Left ventricle myocardium superior (tissue), 1 donor: ENCODE measurements at places on chromosomes 2 and 18. TPM values are rescaled to one million over a fixed set of nuclear protein-coding genes. Genes with fewer than 3 reads are reported as not detected.

- DNase-seq, result no peak
Observed at GRCh38 chr18:67771271-67771670, 254.8 kb upstream of the DSEL start.

GRCh38 chr18:46321955-46322354 is 217.8 kb downstream of the HAUS1 start:
- no peak for DNase-seq

DNA sequence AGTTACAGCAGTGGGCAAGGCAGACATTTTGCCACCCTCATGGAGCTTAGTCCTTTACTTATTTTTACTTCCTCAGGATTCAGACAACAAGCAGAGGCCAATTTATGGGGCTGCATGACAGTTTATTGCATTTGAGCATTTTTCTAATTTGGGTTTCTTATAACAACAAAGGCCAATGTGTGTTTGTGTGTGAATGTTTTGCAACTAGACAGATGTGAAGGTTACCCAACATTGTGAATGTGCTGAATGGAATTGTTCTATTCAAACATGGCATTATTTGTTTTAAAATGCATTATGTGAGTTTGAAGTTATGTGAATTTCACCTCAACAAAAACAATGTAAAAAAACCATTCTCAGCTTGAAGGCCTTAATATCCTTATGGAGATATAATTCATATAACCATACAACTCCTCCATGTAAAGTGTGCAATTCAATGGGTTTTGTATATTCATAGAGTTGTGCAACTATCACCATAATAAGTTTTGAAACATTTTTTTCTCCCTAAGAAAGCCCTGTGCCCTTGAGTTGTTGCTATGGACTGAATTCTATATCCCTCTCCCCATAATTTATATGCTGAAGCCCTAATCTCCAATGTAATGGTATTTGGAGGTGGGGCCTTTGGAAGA is 57.3 kb downstream of the CCDC195 start:
- DNase-seq, result no peak

- DNase-seq, result no peak
Observed at GRCh38 chr2:45707006-45707405, 55.5 kb downstream of the PRKCE start.

GRCh38 chr2:127624320-127624755 is 21.6 kb upstream of the GPR17 start:
- DNase-seq, result no peak

DNA sequence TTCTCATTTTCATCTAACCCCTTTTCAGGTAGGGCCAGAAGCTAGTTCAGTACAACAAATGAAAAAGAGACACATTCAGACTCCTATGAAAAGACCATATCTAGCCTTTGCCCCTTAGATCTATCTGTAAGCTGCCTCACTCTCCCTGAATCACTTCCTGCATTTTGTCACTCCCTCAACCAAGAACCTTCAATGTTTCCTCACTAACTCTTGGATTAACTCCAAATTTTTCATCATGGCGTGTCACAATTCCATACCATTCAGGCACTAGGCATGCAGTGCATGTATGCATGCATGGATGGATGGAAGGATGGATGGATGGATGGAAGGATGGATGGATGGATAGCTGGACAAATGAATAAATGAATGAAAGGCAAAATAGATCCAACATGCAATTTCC is 356.9 kb downstream of the TNS1 start:
- DNase-seq, result no peak

- no peak for DNase-seq
Observed at GRCh38 chr2:159230145-159230877, 56.2 kb downstream of the WDSUB1 start.

GRCh38 chr18:5237723-5238370 is 40.8 kb upstream of the AKAIN1 start:
- DNase-seq, result peak; percentile 93

- no peak for DNase-seq
Observed at GRCh38 chr18:35112696-35113095, 71.5 kb downstream of the MAPRE2 start.

GRCh38 chr2:109128616-109129355 is at the start of gene SH3RF3:
Gene SH3RF3 (plus strand): TSS chr2:109129205.
- DNase-seq, result peak; percentile 74

DNA sequence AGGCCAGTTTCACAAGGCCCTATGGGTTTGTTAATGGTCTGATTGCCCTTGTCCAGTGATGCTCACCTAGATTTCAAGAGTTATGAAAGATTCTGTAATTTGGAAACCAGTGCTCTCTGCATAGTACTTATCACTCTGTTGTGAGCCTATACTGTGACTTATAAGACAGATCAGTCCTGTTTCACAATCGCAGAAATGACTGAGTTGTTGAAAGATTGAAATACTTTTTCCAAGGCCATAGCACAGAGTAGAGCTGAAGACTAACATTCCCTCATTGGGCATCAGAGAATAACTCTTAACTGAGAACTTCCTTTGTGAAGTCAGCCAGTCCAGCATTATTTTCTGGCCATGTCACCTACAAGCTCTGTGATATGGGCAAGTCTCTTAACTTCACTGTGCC is 44.0 kb downstream of the CCDC85A start:
- no peak for DNase-seq

DNA sequence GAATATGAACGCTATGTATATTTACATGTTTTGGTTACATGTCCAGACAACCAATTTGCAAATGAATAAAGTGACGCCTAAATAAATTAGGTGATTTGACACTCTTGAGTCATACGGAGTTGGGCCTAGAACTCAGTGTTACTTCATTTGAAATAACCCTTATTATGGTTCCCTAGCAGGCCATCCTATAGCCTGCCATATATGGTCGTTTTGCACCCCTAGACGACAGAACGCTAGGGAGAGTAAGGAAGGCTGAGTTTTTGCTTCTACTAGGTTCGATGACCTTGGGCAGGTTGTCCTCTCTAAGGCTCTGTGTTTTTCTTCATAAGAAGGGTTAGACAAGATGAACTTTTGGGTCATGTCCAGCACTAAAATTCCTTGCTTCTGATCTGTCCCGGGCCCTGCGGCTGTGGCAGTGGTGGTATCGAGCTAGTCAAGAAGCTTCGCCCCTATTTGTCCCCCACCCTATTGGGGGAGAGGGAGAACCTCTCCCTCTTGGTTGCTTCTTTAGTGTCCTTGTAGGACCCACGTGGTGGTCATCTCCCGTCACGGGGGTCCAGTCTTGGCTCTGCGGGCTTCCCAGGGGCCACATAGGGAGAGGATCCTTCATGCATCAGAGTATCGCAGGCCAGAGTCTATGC is 574 bp upstream of the EML4 start:
- DNase-seq, result no peak

DNA sequence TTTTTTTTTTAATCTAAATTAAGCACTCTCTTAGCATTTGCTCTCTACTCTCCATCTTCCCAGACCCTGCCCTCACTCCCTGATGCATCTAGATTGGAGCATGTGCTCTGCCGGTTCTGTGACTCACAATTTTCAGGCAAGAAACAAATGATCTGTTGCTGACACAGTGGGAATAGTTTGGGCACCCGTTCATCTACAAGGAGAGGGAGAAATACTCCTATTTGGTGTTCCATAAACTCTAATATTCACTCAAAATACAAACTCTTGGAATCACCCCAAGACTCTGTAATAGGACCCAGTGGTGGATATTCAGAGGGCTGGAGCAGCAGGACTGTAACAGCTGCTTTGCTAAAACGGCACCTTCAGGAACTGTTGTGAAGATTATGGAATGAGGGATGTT is 37.1 kb upstream of the LINC00305 start:
- DNase-seq, result no peak

DNA sequence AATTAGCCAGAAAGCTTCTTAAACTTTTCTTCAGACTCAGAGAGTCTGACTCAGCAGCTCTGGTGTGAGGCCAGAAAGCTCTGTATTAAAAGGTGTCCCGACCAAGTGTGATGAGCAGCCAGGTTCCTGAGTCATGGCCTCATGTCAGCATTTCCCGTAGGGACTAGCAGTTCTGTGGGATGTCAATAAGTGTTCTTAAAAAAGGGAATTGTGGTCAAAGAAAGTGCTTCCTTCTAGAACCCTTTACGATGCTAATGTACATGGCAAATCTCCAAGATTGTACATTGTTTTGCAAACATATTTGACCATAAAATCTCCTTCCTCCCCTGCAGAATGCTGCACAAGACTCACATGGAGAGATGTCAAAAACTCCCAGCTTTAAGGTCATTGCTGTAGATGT is 80.1 kb downstream of the PLA2R1 start:
- DNase-seq, result no peak

DNA sequence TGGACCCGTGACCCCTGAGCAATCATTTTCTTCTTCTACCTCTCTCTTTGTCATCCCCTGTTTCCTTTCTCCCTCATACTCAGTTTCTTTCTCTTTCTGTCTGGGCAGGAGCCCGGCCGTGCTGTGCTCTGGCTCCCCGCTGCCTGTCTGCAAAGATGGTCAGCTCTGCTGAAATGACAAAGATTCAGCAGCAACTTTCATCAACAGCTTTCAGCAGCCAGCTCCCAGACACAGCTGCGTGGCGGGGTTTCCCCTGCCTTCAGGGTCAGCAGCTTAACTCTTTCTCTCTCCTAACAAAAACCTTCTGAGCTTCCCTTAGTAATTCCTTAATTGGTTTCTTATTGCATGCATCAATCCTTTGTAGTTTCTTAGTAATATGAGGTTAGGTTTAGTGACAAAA is 1234.4 kb downstream of the CNTNAP5 start:
- no peak for DNase-seq

GRCh38 chr2:238407566-238407965 is 19.2 kb upstream of the ASB1 start:
- no peak for DNase-seq

GRCh38 chr2:122210898-122211856 is 455.7 kb downstream of the TSN start:
- DNase-seq, result no peak

GRCh38 chr18:46278481-46279465 is 174.6 kb downstream of the HAUS1 start:
- DNase-seq, result no peak

DNA sequence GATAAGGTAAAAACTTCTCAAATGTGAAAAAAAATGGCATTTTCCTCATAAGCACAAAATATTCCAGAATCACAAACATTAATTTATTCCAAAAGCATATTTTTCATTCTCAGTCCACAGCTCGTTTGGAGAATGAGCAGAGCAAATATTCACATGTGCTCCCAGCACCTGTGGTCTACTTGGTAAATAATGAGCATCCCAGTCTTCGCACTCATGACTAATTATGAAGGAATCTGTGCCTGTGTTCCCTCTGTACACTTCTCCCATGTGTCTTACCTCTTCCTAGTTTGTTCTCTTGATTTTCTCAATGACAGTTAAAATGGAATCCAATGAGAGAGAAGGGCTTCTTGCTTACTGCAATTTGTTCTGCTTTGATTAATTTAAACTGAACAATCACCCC is 671.0 kb upstream of the SOX11 start:
- no peak for DNase-seq

DNA sequence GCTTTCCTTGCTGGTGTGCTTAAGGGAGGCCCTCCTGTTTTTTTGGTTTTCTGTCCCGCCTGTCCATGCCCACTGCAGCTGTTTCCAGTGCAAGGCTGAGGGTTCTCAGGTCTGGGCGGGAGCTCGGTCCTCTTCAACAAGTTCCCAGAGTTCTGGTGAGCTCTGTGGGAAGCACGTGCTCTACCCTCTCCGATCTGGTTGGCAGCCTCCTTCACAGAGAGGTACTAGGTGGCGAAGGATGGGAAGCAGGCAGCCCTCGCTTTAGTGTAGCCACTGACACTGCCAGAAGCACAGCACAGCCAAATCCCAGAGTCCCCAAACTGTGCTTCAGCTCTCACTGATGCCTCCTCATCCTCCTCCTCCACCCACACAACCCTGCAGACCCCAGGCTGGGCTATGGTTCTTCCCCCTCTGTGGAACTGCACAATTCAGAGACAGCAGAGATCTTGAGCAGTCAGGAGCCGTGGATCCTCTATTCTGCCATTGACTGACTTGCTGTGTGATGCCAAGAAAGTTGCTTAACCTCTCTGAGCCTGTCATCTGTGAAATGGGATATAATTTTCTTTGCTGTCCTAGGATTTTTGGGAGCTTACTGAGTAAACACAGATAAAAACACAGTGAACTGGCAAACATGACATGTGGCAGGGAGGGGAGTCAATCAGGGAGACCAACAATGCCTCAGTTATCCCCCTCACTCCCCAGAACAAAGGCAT is 157.3 kb downstream of the MSH2 start:
- peak; percentile 62 for DNase-seq

- peak; percentile 73 for DNase-seq
Observed at GRCh38 chr2:237673130-237674001, 46.0 kb downstream of the LRRFIP1 start.

DNA sequence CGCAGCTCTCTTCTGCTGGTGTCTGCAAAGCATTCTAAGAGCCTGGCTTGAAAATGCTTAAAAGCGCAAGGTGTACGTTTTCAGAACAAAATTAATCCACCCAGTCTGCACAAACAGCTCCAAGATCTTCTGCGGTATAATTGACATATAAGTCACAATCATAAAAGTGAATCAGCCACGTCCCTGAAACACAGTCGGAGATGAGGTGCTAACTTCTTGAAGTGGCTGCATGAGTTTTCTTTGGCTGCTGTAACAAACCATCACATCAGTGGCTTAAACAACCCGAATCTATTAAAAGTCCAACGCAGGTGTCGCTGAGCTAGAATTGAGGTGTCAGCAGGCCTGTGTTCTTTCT is 32.6 kb downstream of the ARL4C start:
- no peak for DNase-seq

GRCh38 chr2:120587279-120587996 is 148.2 kb upstream of the GLI2 start:
- peak; percentile 39 for DNase-seq

- DNase-seq, result no peak
Observed at GRCh38 chr2:34242763-34243123, 643.6 kb upstream of the FAM98A start.

DNA sequence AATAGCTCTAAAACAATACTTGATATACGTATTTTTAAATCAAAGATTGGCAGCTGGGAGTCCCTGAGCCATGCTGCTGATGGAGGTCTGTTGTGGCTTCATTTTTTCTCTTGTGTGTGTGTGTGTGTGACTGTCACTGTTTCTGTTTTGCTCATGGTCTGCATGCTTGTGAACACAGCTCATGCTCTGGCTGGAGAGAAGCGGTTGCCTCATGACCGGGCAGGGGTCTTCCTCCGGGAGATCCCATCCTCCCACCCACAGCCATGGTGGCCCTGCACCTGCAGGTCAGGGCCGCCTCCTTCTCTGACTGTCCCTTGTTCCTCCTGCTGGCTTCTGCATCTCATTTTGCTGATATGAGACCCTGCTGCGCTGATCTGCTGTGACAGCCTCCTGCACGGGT is 47.3 kb upstream of the GALR1 start:
- DNase-seq, result no peak

Gene IL1R1
- total RNA-seq, result 20.9 TPM

Gene ACOXL
- total RNA-seq, result 0.10 TPM

Gene ARHGAP28
- 1.4 TPM for total RNA-seq

Gene IL1F10
- not detected for total RNA-seq

Gene MC2R
- total RNA-seq, result not detected

Gene MIB1
- 18.9 TPM for total RNA-seq

Gene SLC4A3
- 456 TPM for total RNA-seq

Gene COL3A1
- total RNA-seq, result 51.8 TPM

Gene SCYGR1
- not detected for total RNA-seq

Gene CMPK2
- 3.9 TPM for total RNA-seq

Gene PNPT1
- total RNA-seq, result 22.2 TPM

Gene CGREF1
- total RNA-seq, result 0.87 TPM
